ENCODE measurements at places on chromosomes 6 and 20. TPM values are rescaled to one million over a fixed set of nuclear protein-coding genes. Genes with fewer than 3 reads are reported as not detected.

DNA sequence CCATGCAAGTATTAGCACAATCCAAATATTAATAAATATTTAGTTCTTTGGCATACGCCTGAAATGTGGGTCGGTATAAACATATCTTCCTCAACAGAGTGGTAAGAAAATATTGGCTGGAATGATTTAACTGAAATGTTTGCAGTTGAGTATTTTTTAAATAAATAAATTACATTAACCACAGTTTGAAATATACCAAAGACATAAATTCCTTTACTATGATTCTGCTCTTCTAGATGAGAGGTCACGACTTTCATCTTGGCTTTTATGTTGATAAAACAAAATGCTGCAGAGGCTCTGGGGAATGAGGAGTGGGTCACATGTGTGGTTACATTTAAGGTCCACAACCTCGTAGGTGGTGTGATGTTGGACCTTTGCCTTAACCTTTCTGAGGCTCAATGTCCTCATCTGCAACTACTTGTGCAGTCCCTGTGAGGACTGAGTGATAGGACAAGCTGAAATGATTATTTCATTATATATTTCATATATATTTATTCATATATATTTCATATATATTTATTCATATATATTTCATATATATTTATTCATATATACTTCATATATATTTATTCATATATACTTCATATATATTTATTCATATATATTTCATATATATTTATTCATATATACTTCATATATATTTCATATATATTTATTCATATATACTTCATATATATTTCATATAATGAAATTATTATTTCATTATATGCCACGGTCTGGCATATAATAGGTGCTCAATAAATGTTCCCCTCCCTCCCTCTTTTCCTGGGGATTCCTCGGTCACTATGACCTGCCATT lies 107.4 kb downstream of the SAMD5 start:
- H3K36me3 ChIP-seq: no peaks in the 10 kb centered on the region
- DNase-seq: no peak
- no peak overlapping the region for H3K27ac ChIP-seq
- H3K27me3 ChIP-seq: no peaks in the 10 kb centered on the region

GRCh38 chr20:40249805-40250204 lies 439.2 kb downstream of the MAFB start:
- no peaks in the 10 kb centered on the region for H3K36me3 ChIP-seq
- DNase-seq: no peak
- no peaks in the 10 kb centered on the region for H3K4me1 ChIP-seq
- H3K27ac ChIP-seq: no peak overlapping the region

DNA sequence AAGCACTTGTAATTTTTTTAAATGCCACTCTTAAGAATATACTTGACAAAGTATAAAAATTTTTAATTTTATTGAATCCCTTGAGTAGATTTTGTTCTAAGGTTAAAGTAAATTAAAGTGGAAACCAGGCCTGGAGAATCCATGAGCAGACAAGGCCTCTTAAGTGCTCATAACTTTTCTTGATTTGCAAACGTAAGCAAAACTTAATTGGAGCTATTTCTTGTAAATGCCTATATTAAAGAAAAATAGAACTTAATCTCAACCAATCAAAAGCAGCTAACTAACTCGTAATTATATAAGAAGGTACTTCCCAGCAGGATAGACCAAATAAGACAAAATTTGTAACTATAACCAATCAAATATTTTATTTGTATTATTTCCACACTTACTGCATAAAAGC lies 12.7 kb upstream of the DEFB129 start:
- peaks cover 60% of the 10 kb centered on the region for H3K27me3 ChIP-seq
- no peaks in the 10 kb centered on the region for H3K4me1 ChIP-seq
- H3K27ac ChIP-seq: no peak overlapping the region
- no peak for DNase-seq
- H3K36me3 ChIP-seq: no peaks in the 10 kb centered on the region

GRCh38 chr6:98787961-98788360 lies 46.4 kb upstream of the POU3F2 start:
- no peak for DNase-seq
- no peaks in the 10 kb centered on the region for H3K4me1 ChIP-seq
- peaks cover 18% of the 10 kb centered on the region for H3K27me3 ChIP-seq
- no peak overlapping the region for H3K27ac ChIP-seq
- no peak overlapping the region for H3K4me3 ChIP-seq
- no peaks in the 10 kb centered on the region for H3K36me3 ChIP-seq

- H3K27me3 ChIP-seq: no peaks in the 10 kb centered on the region
- no peaks in the 10 kb centered on the region for H3K36me3 ChIP-seq
- no peak overlapping the region for H3K27ac ChIP-seq
Measured at GRCh38 chr6:161445021-161445799, 171.3 kb upstream of the AGPAT4 start.

DNA sequence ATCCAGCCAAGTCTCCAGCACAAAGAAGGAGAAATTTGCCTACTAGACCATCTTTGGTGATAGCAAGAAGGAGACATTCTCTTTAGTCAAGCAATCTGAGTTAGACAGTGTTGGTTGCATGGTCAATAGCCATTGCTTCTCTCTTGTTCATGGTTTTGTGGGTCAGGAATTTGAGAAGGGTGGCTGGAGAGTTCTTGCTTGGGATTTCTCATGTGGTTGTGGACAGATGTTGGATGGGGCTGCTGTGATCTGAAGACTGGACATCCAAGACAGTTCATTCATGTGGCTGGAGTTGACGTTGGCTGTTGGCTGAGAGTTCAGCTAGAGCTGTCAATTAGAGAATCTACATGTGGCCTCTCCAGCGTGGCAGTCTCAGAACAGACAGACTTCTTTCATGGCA lies 322.3 kb upstream of the PRDM1 start:
- H3K27me3 ChIP-seq: no peaks in the 10 kb centered on the region
- H3K36me3 ChIP-seq: peaks cover 7% of the 10 kb centered on the region
- no peak overlapping the region for H3K4me3 ChIP-seq
- DNase-seq: no peak

The TAGAP gene
- total RNA-seq: 0.64 TPM

Data from Calu3 (cell line).